ENCODE measurements at places on chromosomes 5 and 9.
A peak's percentile ranks its signal among the peaks of the same experiment; 100 is the strongest.

- no peak for DNase-seq
Measured at GRCh38 chr9:1284727-1285126, 234.6 kb downstream of the DMRT2 start.

- no peak for DNase-seq
Measured at GRCh38 chr9:95760791-95761190, 114.7 kb upstream of the ERCC6L2 start.

GRCh38 chr5:153891394-153891793 lies 147.3 kb downstream of the FAM114A2 start:
- DNase-seq: no peak

DNA sequence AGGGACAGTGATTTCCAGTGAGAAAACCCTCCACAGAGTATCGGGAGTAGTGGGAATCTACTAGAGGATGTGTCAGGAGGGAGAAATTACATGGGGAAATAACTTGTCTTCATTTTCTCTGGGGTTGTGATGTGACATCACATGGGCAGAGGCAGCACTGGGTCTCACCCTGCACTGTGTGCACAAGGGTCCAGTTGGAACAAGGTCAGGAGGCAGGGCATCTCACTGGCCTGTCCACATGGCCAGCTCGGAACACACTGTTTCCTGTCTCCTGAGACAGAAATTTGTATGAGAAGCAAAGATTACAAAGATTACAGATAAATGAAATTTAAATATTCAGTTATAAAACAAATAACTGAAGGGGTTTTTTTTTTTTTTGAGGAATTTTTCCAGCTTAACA lies 62.6 kb upstream of the ECM2 start:
- DNase-seq: no peak

DNA sequence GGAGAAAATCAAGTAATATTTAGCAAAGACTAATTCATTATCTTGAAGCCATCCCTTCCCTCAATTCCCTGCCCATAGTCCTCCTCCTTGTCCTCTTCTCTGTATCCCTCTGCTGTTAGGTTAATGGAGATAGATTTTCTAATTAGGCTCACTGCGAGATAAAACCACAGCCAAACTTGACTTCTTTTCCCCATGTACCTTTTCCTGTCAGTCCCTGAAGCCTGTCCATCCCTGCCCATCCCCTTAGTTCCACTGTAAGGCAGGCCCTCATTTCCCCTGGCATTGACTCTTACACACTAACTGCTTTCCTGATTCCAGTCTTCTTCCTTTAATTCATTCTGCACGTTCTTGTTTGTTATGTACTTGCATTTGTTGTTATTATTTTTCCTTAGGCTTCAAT lies 1.2 kb downstream of the TLR4 start:
- DNase-seq: no peak

DNA sequence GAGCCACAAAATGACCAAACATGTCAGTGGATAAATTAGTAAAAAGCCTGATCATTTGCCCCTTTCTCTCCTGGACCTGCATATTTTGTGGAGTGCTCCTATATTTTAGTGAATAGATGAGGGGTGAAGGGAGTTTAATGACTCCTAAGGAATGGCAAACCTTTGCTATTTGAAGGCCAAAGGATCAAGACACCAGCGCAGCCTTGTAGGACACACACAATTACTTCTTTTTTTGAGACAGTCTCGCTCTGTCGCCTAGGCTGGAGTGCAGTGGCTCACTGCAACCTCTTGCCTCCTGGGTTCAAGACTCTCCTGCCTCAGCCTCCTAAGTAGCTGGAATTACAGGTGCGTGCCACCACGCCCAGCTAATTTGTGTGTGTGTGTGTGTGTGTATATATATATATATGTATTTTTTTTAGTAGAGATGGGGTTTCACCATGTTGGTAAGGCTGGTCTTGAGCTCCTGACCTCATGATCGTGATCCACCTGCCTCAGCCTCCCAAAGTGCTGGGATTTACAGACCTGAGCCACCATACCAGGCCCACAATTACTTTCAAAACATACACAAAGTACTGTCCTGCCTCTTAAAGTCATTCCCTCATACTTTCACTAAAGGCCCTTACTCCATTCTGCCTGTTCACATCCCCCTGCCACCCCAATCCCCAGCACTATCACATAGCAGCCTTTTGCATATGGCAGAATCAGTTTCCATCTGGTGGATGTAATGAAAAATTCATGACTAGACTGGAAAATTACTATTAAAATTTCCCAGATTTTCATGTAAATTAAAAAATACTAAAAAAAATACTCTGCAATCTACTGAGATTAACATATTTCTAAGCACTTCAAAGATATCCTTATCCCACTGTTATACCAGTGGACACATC lies 60.4 kb downstream of the CSNK1A1 start:
- no peak for DNase-seq

GRCh38 chr9:128917151-128917849 lies 3.5 kb upstream of the PHYHD1 start:
- no peak for DNase-seq

DNA sequence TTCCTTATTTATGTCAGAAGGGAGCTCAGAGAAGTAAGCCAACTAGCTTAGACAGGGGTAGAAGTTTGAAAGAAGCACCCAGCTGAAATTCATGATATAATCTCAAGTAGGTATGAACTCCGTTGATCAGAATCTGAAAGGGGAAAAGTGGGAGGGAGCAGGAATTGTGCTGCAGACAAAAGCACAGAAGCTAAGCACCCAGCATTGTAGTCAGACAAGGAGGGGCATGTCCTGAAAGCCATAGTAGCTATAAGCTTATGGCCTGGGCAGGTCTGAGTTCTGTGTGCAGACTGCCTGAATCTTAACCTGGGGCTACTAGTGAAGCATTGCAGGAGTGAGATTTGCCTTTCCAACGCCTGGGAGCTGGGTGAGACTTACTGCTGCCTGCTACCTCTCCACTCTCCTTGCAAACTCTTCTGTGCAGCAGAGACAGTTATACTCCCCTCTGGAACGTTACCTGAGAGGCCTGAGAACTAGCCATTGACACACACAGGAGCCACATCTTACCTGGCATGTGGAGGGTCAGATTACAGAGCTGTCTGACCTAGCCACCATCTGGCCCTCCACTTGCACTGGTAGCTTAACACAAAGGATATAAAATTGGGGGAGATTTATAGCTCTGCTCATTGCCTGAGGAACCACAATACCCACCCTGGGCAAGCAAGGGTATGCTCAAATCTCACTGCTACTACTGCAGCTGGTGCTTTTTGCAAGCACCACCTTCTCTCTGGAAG lies 9.8 kb upstream of the CYLC2 start:
- no peak for DNase-seq

GRCh38 chr5:176342766-176343458 lies 18.7 kb downstream of the KIAA1191 start:
- DNase-seq: no peak

GRCh38 chr5:58318468-58318867 lies 141.4 kb downstream of the PLK2 start:
- no peak for DNase-seq

DNA sequence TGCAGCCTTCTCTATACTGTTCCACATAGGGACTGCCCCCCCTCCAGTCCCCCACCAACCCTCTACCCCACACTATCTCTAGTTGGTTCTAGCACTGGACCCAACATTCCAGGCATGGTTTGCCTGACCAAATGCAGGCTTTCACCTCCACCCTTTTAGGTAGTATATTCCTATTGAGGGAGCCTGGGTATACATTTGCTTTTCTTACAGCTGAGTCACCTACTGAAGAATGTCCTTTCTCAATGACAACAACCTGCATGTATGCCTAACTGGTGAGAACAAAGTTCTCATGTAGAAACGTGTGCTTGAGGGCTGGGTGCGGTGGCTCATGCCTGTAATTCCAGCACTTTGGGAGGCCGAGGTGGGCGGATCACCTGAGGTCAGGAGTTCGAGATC lies 8.2 kb downstream of the TNIP1 start:
- DNase-seq: no peak

DNA sequence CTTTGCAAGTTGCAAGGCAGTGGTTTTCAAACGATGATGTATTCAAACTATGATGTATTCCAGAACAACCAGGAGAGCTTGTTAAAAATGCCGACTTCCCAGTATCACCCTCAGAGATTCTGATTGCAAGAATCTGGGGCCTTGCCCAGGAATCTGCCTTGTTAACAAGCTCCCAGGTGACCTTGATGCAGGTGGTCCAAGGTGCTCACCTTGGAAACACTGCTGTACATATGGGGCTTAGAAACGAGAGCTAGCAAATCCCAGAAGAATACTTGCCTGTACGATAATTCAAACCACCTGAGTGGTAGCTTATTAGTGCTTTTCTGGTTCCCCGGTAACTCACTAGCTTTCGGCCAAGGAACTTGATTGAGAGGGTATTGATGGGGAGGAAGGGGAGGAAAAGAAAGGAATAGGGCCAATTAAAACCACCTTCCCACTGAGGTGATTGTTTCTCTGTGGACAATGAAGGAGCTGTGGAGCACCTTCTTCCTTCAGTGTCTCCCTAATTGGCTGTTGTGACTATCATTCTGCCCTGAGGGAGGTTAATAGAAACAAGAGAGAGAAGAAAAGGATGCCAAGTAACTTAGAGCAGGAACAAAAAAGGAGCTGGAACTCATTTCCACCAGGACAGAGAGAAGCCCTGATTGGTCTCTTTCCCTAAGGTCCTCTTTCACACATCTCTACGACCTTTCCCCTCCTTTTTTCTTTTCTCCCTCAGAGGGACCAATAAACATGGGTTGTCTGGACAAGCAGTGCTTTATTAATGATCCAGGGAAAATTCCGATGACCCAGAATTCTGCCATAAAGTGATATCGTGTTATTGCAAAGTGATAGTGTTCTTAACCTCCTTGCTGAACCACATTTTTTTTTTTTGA lies 218.8 kb downstream of the TMEM167A start:
- DNase-seq: no peak

- DNase-seq: peak; percentile 32
Measured at GRCh38 chr9:27755846-27756245, 182.6 kb upstream of the C9orf72 start.

DNA sequence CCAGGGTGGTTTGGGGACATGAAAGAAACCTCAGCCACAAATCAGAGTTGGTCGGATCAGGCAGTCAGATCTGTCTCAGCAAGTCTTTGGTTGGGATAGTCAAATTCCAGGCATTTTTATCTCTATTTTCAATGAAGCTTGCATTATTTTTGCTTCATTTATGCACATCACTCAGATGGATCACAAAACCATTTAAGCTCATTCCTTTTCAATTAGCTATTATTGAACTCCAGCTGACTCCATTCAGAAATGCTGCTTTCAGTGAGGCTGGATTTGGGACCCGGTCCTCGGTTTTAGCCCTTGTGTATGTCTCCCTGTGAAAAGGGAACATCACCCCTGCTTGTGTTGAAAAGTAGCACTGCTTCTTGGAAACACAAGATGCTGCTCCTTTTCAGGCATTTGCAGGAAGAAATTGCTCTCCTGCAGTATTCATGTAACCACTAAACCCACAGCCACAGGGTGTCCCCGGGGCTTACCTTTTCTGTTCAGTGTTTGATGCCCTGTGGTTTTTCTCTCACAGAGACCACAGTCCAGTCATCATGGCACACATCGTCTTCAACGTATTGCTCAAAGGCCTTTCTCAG lies 232.9 kb downstream of the NFIB start:
- DNase-seq: no peak
